NCI-H345 (cell line): ENCODE measurements at places on chromosomes 12 and 14.

- DNase-seq = no peak
These were observed 6.7 kb upstream of the KRT75 start for GRCh38 chr12:52440821-52441319.

DNA sequence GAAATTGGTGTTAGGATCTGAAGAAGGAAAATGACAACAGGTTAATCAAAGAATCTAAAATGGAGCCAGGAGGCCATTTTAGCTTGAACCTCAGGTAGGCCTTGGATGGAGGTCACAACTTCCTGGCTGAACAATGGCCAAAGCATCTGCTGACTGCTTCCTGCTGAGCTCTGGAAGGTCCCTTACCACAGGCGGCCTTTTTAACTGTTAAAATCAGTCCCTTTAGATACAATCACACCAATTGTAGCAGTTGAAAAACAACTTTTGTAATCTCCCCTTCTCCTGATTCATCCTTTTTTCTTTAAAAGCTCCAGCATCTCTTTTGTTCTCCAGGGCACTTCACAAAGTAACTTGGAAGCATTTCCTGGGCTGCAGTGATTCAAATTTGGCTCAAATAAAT, 388.8 kb downstream of the PDZRN4 start:
- DNase-seq = no peak

- no peak for DNase-seq
These were observed 1.6 kb upstream of the ACTR6 start for GRCh38 chr12:100199023-100199346.

DNA sequence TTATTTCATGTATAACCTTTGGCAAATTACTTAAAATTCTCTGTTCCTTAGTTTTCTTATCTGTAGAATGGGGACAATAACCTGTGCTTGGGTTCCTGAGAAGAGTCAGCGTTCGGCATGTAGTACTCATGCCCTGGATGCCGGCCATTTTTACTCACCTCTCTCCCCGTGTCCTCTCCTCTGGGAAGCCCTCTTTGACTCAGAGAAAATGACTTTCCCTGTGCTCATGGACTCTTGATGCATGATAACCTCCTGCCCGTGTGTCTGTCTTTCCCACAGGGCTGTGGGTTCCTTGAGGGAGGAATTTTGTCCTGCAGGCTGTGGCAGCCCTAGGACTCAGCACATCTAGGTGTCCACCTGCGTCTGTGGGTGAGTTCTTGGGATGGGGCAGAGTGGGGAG, 5.8 kb upstream of the C1RL start:
- no peak for DNase-seq
